ENCODE measurements at places on chromosomes 2 and 18.

- no peak for DNase-seq
These were observed 149.7 kb upstream of the STON1 start for GRCh38 chr2:48380208-48380607.

DNA sequence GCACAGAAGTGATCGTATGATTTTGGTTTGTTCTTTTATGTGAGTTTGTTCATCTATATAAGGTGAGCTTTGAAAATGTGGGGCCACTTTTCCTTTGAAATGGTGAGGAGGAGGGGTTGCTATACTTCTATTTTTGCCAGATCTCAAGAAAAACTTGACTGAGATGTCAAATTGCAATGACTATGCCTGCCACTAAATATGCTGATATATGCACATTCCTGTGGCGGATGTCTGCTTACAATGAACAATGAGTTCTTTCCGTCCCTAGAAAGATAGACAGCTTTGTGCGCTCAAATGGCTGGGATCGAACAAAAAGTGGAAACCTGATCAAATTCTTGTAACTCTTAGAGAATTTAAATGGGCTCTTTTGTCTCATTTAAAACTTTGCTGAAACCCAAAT, 28.7 kb downstream of the MYT1L start:
- DNase-seq: no peak

GRCh38 chr2:25982273-25982967, at the start of gene KIF3C:
Gene KIF3C, minus strand, starts transcription at chr2:25982497. Its CDS starts 580 bp downstream, at chr2:25981917.
- DNase-seq: no peak

DNA sequence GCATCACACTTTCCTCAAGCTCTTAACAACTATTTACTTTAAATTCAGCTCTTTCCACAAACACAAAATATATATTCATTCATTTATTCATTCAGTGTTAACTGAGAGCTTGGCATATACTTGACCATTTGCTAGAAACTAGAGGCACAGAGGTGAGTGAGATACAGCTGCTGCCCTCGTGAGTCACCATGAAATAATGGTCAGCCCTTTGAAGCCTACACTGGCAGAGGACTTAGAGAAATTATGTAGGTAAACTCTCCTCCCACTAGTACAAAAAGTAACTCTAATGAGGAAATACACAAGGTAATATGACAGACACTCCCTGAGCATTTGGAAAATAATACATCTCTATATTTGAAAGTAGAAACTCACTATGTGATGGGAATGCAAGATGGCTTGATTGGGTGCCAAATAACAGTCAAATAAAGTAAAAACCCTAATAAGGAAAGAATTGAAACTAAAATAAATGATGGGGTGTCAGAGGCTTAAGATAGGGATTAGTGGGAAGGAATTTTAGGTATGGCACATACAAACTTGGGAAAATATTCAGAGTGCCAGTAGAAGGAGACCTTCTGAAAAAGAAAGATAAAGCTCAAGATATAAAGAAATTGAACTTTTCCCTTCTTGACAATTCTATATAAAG, 61.1 kb downstream of the ANTXR1 start:
- no peak for DNase-seq

DNA sequence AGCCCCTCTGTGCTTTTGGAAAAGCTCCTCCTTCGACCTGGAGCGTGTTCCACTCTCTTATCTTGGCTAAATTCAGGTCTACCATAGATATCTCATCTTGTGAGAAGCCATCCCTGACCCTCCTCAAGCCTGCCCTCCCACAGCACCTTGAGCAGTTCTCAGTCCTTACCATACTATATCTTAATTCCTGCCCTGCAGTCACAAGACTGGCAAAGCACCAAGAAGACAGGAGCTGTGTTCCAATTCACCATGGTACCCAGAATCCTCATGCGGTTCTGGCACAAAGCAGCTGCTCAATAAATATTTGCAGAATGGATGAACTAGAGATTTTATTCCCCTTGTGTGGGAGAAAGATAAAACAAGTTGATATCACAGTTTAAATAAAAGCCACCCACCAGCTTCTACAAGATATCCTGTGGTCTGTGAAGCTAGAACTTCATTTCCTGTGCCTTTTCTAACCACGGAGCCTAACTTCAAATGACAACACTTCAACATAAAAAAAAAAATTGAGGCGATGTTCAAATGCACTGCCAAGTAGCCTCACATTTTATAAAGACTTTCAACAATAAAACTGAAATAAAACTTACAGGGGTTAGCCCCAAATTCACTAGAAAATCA, 19.5 kb downstream of the MARCHF4 start:
- DNase-seq: no peak

GRCh38 chr18:32530947-32531651, 60.4 kb upstream of the GAREM1 start:
- no peak for DNase-seq

GRCh38 chr2:58732999-58733398, 491.9 kb upstream of the FANCL start:
- DNase-seq: no peak

GRCh38 chr2:209687323-209687969, 84.2 kb upstream of the UNC80 start:
- no peak for DNase-seq

- no peak for DNase-seq
These were observed 44.3 kb downstream of the MFSD6 start for GRCh38 chr2:190452433-190452832.

- DNase-seq: no peak
These were observed 100.0 kb downstream of the MYO3B start for GRCh38 chr2:170277951-170278350.

- no peak for DNase-seq
These were observed 145.8 kb upstream of the SALL3 start for GRCh38 chr18:78833833-78834232.

DNA sequence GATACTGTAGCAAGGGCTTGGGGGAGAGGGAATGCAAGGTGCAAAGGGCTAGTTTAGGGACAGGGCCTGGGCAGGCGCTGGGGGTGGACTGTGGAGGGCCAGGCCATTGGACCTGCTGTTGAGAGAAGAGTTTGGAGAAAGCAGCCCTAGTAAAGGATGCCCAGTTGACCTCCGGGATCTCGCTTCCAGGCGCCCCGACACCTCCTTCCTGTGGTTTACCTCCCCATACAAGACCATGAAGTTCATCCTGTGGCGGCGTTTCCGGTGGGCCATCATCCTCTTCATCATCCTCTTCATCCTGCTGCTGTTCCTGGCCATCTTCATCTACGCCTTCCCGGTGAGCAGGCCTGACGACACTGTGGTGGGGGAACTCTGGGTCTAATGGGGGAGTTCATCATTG, 229.0 kb downstream of the DYSF start:
- no peak for DNase-seq

- no peak for DNase-seq
These were observed 9.1 kb upstream of the ATG16L1 start for GRCh38 chr2:233242231-233242927.

DNA sequence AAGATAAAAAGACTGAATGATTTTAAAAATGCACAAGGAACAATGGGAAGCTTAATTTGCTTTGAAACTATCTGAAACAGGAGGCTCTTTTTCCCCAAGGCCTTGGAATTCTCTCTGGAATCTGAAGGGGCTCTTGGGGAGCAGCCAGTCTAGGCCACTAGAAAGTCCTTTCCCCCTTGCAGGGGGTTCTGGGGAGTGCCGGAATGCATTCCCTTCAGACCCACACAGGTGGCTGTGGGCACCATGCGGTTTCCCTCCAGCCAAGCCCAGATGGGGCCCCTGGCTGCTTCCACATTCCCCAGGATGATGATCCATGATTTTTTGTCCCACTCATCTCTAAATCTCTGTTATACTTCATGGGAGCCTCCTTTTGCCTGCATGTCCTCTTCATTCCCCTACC, 10.7 kb downstream of the GPR45 start:
- no peak for DNase-seq

All from CMK (cell line).